Hepatocyte (in vitro differentiated cells): ENCODE measurements at places on chromosomes 4 and X. TPM values are rescaled to one million over a fixed set of nuclear protein-coding genes. Genes with fewer than 3 reads are reported as not detected.

- no peaks in the 10 kb centered on the region for H3K36me3 ChIP-seq
- H3K4me1 ChIP-seq = peaks cover 35% of the 10 kb centered on the region
- no peaks in the 10 kb centered on the region for H3K27me3 ChIP-seq
- H3K27ac ChIP-seq = peak overlapping the region; percentile 16
These were observed 30.0 kb upstream of the FGFR3 start for GRCh38 chr4:1763070-1763549.

GRCh38 chr4:145567516-145567915 is 51.7 kb upstream of the MMAA start:
- no peak overlapping the region for H3K27ac ChIP-seq
- no peaks in the 10 kb centered on the region for H3K27me3 ChIP-seq
- H3K36me3 ChIP-seq = no peaks in the 10 kb centered on the region
- H3K4me1 ChIP-seq = no peaks in the 10 kb centered on the region

- H3K27ac ChIP-seq = peak overlapping the region; percentile 44
- H3K4me3 ChIP-seq = no peak overlapping the region
- H3K27me3 ChIP-seq = no peaks in the 10 kb centered on the region
- H3K4me1 ChIP-seq = peaks cover 27% of the 10 kb centered on the region
These were observed 112.0 kb downstream of the IRF2 start for GRCh38 chr4:184362396-184362795.

DNA sequence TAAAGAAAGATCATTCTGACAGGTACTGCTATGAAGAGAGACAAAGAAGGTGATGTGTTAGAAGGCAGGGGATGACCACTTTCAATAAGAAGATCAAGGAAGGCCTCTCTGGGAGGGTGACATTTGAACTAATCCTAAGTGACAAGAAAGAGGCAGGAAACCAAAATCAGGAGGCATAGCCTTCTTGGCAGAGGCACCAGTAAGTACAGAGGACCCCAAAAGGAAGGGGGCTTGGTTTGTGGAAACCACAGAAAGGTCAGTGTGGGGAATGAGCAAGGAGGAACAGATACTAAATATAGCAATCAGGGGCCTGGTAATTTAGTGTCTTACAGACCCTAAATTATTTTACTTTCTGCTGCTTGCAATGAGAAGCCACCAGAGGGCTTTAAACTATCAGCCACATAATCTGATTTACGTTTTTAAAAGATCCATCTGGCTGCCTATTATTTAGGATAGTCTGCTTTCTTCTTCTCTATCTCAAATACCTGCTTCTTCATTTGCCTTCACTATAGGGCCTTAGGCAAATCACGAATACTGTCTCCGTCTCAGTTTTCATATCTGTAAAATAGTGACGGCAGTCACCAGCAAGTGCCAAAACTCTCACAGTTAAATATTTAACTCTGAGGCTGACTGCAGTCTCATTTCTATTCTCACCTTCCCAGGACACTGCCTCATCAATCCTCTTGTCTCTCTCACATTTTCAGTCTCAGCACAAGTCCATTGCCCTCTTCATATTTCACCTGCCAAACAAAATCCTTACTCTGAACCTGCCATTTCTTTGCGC is 16.7 kb downstream of the NR3C2 start:
- H3K36me3 ChIP-seq = no peaks in the 10 kb centered on the region
- H3K27me3 ChIP-seq = no peaks in the 10 kb centered on the region
- DNase-seq = no peak
- no peak overlapping the region for H3K4me3 ChIP-seq
- H3K27ac ChIP-seq = no peak overlapping the region
- H3K4me1 ChIP-seq = no peaks in the 10 kb centered on the region

Gene CPZ
- 113 and 148 TPM in 2 replicates for polyA plus RNA-seq

DNA sequence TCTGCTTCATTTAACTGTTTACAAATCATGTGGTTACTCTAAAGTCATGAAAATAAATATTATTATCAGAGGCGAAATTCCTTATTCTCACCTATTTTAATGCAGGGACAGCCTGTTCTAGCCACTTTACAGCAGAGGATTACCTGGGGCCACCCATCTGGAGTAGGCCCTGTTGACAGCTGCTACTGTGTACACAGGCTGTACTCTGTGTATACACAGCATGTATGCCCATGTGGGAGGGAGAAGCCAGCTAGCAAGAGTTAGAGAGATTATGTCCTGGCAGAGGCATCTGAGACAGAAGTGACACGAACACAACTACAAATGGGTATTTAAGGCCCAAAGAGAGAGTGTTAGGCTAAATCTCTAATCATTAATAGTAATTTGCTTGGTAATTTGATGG is 62.1 kb downstream of the GPRIN3 start:
- peaks cover 9% of the 10 kb centered on the region for H3K4me1 ChIP-seq
- peak; percentile 47 for DNase-seq
- no peaks in the 10 kb centered on the region for H3K27me3 ChIP-seq

Gene PGM2
- polyA plus RNA-seq = 11.2 and 14.8 TPM in 2 replicates

- DNase-seq = no peak
- no peaks in the 10 kb centered on the region for H3K27me3 ChIP-seq
- H3K27ac ChIP-seq = peak overlapping the region; percentile 11
- H3K36me3 ChIP-seq = no peaks in the 10 kb centered on the region
These were observed 313 bp upstream of the BLOC1S4 start for GRCh38 chr4:6715704-6716017.
